ENCODE measurements at places on chromosomes 3 and 15. TPM values are rescaled to one million over a fixed set of nuclear protein-coding genes. Genes with fewer than 3 reads are reported as not detected.

- DNase-seq: no peak
Measured at GRCh38 chr3:112956351-112956750, 18.6 kb downstream of the CD200R1 start.

DNA sequence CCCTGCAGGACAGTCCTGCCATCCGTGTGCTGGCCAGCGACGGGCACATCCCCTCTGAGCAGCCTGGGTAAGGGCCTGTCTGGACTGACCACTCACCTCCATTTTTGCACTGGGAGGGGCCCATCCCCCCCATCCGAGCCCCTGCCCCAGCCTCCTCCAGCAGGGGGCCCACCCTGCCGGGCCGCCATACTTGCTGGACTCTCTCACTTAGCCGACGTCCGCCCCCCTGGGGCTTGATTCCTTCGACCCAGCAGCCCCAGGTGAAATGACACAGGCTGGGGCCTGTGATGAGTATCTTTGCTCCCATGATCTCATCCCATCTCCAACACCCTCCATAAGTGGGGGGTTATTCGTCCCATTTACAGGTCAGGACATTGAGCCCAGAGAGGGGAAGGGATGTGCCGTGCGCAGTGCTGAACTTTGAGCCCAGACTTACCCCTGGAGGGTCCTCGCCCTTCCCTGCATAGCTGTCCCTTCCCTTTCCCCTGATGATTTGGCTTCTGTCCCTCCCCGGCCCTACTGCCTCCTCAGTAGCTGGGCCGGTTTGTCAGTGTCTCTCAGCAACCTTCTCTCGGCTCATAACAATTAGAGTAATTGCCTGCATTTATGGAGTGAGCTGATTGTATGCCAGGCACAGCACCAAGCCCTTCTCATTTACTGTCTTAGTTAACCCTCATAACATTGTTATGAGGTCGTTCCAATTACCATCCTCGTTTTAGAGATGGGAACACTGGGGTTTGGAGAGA, 4.2 kb downstream of the LMAN1L start:
- no peak for DNase-seq

DNA sequence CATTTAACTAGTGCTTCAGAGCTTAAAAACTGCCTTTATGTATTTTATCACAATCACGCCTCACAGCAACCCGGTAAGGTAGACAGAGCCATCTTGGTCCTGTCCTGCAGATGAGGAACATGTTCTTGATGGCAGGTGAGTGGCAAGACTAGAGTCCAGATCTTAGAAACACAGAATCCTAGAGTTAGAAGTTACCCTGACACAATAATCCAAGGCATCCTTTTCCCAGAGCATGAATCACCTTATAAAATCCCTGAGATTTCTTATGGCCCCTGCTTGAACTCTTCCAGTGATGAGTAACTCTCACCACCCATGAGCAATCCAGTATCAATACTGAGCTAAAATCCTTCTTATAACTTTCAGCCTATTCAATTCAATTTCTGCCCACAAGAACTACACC, 16.9 kb downstream of the POPDC2 start:
- no peak for DNase-seq

GRCh38 chr3:105997800-105998526, 129.2 kb upstream of the CBLB start:
- no peak for DNase-seq

DNA sequence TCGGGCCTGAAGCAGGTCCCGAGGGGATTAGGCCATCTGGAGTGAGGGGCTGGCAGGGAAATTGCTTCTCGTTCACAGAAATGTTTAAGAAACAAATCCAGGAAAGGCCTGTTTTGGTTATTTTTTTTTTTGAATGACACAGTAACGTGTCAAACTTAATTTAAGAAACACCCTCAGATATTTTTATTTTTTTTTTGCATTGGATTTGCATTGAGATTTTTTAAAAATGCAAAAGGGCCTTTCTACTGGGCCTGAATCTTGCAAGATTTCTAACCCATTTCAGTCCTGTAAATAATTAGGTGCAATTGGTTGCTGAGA, 25.0 kb upstream of the KLF13 start:
- DNase-seq: no peak

DNA sequence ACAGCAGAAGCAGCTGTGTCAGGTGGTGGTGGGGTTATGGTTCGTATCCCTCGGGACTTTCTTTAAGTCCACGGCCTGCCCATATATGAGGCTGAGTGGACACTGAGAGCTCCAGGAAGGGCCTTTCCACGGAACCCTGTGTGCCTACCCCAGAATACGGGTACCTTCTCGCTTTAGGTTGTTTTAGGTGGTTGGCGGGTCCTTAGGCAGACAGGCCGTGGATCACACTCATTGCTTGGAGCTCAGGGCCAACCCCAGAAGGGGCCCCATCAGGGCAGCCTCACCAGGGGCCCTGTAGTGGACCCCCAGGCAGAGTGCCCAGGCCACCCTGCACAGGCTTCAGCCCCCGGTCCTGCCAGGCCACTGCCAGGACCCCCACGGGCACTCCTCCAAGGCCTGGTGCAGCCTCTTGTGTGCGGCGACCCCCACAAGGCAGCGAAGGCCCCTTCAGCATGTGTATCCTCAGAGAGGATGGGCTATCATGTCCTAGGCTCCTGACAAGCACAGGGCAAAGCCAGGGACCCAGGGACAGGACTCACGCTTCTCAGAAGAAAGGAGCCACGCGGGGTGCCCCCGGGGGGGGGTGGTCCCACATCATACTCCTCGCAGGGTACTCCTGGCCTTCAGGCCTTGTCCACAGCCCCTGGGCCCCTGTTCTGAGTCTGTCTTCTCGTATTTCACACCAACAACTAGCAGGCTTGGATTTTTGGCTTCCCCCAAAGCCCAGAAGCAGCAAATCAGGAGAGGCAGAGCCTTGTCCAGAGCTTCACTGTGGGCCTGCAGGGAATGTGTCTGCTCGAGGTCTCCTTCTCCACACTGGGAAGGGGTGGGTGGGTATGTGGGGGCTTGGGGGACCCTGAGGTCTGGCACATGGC, 93.4 kb downstream of the LRRK1 start:
- no peak for DNase-seq

GRCh38 chr3:50162034-50162883, 7.1 kb downstream of the SEMA3F start:
- no peak for DNase-seq

Gene BCL2A1
- 308 TPM for total RNA-seq

Gene ACVR2B
- 4.5 TPM for total RNA-seq

Gene HRH1
- total RNA-seq: 6.5 TPM

Gene STRIT1
- total RNA-seq: not detected

Measured in activated T-cell treated with anti-CD3 and anti-CD28 coated beads, Interleukin-2, amount 50 U/mL, for 4 hours (primary cell).